ENCODE measurements at places on chromosomes 4 and X.

DNA sequence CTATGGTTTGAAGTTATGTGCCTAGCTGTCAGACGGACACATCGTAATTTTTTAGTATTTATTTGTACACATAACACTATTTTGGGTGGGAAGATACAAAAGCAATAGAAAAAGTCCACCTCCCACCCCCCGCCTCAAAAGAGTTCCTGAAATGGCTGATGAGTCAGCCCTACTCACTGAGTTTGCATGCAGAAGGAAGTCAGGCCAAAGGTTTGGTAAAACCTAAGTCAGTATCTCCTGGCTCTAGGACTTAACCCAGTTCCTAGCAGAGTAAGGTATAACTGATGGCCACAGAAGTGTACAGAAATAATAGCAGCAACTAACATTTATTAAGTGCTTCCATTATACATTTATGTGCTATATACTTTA lies 2.9 kb upstream of the KLHL2 start:
- ATAC-seq = no peak

GRCh38 chr4:54233697-54234496 lies 4.8 kb downstream of the PDGFRA start:
- ATAC-seq = peak; percentile 43

- ATAC-seq = peak; percentile 63
Measured at GRCh38 chr4:40515398-40516293, 114.0 kb downstream of the RBM47 start.

DNA sequence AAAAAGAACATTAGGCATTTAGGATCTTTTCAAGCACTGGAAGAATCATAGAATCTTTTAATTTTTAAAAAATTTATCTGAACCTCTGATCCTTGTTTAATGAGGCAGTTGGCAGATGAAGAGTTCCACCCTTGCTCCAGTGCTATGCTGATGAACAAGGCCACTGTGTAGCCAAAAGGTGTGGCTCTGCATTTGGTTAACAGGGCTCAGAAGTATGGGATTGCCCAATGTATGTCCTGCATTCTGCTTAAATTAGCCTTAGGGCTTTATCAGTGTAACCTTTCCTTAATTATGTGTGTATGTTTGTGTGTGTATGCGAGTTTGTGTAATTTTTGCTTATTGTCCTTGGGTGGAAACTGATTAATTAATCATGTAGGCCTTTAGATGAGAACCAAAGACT lies 43.3 kb upstream of the PPM1K start:
- ATAC-seq = no peak

GRCh38 chr4:137417676-137418075 lies 114.6 kb downstream of the PCDH18 start:
- no peak for ATAC-seq

GRCh38 chr4:36772154-36772516 lies 472.4 kb upstream of the NWD2 start:
- no peak for ATAC-seq

- no peak for ATAC-seq
Measured at GRCh38 chr4:93843772-93844171, 15.2 kb downstream of the ATOH1 start.

DNA sequence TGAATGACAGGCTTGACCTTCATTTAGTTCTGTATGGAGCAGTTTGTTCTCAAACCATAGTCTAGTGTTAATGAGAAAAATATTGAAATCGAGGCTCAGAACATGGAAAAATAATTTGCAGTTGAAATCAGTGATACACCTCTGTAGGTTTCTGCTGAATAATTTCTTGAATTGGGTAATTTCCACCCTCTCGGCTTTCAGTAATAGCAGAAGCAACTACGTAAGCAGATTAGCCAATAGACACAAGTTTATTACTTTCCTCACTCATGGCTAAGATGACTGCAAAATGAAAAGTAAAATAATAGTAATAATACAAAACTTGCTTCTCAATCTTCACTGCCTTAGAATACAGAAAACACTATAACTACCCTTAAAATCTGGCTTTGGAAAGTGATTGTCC lies 46.0 kb downstream of the USP38 start:
- no peak for ATAC-seq

- no peak for ATAC-seq
Measured at GRCh38 chr4:80071604-80072227, 1.3 kb downstream of the ANTXR2 start.

GRCh38 chr4:11079171-11079570 lies 349.5 kb downstream of the HS3ST1 start:
- ATAC-seq = no peak

DNA sequence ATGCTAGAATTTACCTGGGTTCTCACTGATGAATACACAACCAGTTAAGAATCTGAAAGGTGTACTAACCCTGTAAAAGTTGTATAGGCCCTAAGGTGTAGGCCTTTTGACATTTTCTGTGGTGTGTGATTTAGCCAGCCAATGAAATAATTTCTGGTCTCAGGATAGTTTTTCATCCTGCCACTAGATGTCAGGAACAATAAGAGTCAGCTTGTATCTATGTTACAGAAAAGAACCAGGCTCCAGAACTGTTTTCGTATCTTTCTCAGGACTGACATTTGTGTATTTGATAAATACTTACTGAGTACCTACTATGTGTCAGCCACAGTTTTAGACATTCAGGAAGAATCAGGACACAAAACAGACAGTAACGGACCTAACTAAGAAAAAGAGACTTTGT lies 673.6 kb upstream of the TENM3 start:
- ATAC-seq = no peak

GRCh38 chrX:14398725-14399124 lies 130.6 kb upstream of the GLRA2 start:
- no peak for ATAC-seq

- ATAC-seq = no peak
Measured at GRCh38 chr4:72391281-72391680, 177.7 kb downstream of the ADAMTS3 start.

- peak; percentile 92 for ATAC-seq
Measured at GRCh38 chrX:155612312-155613224, at the start of gene TMLHE. Gene TMLHE, minus strand, starts transcription at chrX:155612952. Its CDS starts 67,676 bp downstream, at chrX:155545276.

- ATAC-seq = no peak
Measured at GRCh38 chrX:75957107-75957610, 172.1 kb upstream of the MAGEE2 start.

GRCh38 chr4:107531927-107532326 lies 188.1 kb downstream of the PAPSS1 start:
- ATAC-seq = no peak

- no peak for ATAC-seq
Measured at GRCh38 chrX:134806707-134807038, 148.4 kb upstream of the PLAC1 start.

Measured in activated CD4-positive, CD25-positive, alpha-beta regulatory T cell treated with anti-CD3 and anti-CD28 coated beads, Interleukin-2, amount 50 U/mL, for 24 hours (primary cell).